SW480 (cell line): ENCODE measurements at places on chromosomes 11 and 22.

DNA sequence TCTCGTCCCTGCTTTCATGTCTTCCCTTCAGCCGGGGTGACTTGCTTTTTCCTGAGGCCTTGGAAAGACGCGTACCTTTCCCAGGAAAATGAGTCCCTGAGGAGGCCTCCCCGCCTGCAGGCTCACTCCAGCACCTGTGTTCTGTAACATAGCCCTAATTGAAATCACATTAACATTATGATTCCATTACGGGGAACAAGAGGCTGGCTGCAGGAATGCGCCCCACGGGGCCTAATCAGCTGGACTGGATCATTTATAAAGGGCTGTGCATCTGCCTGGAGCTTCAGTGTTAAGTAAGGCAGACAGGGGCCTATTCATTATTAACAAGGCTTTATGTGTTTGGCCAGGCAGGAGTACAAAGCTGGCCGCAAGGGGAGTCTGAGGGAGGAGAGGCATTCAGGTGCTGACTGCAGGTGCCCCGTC is 41.9 kb upstream of the TSPAN18 start:
- DNase-seq, result no peak

- DNase-seq, result no peak
Observed at GRCh38 chr11:34345540-34345876, 12.3 kb downstream of the ABTB2 start.

GRCh38 chr22:23570681-23571080 is 9.4 kb downstream of the IGLL1 start:
- no peak for DNase-seq

DNA sequence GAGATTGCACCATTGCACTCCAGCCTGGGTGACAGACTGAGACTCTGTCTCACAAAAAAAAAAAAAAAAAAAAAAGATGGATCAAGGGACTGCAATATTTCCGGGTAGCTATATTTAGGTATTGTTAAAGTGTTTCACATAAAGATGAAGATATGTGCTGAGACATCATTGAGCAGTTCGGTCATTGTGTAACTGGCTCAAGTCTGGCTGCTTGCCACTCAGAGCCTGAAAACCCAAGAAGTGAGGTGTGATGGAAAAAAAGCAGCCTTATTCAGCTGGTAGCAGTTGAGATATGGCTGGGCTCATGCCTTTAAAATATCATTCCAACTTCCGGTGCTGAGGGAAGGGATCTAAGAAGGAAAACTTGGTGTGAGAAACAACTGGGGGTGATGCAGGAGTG is 46.9 kb downstream of the LUZP2 start:
- DNase-seq, result no peak

- DNase-seq, result no peak
Observed at GRCh38 chr11:48005831-48006270, 25.5 kb downstream of the PTPRJ start.

DNA sequence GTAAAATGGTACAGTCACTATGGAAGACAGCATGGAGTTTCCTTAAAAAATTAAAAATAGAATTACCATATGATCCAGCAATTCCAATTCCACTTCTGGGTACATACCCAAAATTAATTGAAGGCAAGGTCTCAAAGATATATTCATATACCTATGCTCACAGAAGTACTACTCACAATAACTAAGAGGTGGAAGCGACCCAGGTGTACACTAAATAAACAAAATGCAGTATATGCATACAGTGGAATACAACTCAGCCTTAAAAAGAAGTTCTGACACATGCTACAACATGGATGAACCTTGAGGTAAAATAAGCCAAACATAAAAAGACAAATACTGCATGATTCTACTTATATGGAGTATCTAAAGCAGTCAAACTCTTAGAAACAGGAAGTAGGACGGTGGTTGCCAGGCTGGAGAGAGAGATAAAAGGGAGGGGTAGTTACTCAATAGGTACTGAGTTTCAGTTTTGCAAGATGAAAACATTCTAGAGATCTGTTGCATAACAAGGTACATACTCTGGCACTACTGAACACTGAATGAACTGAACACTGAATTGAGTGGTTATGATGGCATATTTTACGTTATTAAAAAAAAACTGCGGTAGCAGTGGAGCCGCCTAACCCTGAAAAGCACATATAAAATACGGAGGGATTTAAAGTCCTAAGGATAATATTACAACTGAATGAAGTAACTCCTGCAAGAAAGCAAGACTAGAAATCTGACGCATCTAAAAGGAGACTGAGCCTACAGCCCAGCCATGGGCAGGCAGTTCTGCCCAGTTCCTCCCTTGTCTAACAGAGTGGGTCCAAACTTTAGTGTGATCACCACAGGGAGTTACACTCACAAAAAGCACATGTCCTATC is 12.8 kb downstream of the DGCR2 start:
- DNase-seq, result no peak

- no peak for DNase-seq
Observed at GRCh38 chr22:47038206-47038835, 275.9 kb downstream of the TBC1D22A start.

DNA sequence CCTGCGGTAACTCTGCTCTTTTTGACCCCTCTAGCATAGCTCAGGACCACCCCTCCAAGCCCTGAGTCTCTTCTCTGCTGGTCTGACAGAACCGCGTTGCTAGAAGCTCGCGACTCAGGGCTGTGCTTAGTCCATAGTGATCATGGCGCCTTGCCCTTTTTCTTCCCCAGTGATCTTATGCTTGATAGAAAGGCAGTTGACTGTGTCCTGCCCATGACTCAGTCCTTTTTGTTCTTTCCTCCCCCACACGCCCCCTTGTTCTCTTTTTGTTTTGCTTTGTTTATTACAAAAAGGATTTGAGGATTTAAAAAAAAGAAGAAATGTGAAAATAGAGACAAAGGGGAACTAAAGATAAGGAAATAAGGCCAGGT is 17.5 kb downstream of the IL17RA start:
- no peak for DNase-seq

DNA sequence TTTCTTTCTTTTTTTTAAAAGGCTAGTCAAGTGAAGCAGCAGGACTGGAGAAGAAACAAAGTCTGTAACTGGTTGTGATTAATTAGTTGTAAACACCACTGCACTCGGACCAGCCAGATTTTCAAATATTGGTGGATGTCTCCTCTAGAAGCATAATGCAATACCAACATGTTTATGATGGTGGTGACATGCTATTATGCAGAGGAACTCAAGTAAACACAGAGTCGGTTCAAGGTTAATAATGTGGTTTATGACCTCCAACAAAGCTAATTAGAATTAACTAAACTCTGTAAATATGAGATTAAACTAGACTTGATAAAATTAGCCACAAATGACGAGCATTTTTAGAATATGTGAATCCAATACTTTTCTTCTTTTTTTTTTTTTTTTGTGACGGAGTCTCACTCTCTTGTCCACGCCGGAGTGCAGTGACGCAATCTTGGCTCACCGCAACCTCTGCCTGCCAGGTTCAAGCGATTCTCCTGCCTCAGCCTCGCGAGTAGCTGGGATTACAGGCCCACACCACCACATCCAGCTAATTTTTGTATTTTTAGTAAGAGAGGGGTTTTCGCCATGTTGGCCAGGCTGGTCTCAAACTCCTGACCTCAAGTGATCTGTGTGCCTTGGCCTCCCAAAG is 11.8 kb upstream of the AGBL2 start:
- DNase-seq, result no peak

DNA sequence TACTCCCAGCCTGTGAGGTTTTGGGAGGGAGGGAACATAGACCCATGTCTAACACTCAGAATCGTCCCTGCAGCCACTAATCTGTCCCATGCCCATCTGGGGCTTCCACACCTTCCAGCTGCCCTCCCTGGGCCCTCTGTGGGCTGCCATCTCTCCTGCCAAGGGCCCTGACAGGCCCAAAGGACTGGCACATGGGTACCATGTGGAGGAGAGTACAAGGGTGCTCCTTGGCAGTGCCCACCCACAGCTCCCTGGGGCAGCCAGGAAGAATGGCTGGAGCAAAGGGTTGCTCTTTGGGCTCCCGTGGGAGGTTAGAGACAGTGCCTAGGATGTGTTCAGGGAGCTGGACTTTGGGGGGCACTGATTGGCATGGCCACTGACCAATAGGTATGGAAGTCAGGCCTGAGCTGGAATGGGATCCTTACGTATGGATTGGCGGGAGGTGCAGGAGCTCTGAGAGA is 56.8 kb downstream of the CD82 start:
- DNase-seq, result no peak

- DNase-seq, result no peak
Observed at GRCh38 chr22:30838111-30838510, 130.5 kb downstream of the MORC2 start.

GRCh38 chr22:48104766-48105165 is 1342.3 kb downstream of the TBC1D22A start:
- DNase-seq, result no peak

DNA sequence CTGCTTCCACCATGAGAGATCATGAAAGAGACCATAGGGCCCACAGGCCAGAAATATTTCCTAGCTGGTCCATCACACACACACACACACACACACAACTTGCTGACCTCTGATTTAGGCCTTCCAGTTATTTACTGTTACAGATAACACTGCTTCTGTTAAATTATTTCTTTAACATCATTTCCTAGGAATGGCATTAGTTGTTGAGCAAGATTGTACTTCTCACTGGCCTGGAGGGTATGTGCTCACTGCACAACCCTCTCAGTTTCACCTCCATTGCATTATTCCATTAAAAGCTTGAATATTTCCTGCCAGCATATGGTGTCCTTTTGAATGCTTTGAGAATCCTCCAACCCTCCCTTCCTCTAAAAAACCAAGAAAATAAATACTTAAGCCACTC is 104.4 kb downstream of the MICAL2 start:
- DNase-seq, result no peak

DNA sequence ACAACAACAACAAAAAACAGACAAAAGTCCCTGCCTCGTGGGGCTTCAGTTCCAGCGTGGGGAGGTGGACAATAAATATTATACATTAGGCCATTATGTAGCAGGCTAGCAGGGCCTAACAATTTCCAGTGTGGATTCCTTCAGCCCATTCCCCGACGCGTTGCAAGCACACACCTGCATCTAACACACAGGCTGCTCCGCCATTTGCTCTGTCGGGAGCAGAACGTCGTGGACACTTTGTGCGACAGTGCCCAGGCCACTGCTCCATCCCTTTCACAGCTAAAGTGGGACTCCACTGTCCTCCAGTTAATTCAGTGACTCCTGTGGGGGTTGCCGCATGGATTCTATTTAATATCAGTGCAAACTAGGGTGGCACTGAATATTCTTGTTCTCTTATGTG is 10.9 kb upstream of the FGF3 start:
- DNase-seq, result no peak

- no peak for DNase-seq
Observed at GRCh38 chr11:13348305-13348704, 70.7 kb downstream of the BMAL1 start.

DNA sequence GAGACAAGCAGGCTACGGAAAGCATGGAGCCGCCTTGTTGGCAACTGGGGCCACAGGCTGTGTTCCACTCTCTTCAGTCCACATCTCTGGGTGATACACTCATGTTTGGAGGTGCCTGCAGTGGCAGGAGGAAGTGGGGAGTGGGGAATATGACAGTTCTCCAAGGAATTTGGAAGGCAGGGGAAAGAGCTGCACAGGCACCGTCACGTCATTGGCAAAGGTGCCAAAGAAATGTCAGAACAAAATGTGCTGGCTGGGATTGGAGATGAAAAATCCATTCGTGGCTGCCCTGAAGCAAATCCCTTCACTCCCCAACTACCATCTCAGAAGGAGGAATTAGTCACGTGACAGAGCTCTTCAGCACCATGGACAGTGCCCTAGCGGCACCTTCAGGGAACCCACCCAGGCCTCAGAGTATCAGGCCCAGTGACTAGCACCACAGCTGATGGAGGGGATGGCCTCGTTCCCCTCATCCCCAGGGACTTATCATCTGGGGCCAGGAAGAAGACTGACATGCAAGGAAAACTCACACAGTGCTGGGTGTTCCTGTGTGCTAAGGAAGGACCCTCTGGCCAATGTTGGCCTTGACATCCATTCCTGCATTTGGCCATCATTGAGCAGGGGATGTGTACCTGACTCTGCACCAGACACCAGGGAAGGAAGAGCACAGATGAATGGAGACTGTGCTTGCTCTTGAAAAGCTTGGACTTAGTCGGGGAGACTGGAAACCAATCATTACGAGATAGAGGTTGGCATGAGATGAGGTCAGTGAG is 48.5 kb upstream of the PRDM11 start:
- DNase-seq, result no peak

DNA sequence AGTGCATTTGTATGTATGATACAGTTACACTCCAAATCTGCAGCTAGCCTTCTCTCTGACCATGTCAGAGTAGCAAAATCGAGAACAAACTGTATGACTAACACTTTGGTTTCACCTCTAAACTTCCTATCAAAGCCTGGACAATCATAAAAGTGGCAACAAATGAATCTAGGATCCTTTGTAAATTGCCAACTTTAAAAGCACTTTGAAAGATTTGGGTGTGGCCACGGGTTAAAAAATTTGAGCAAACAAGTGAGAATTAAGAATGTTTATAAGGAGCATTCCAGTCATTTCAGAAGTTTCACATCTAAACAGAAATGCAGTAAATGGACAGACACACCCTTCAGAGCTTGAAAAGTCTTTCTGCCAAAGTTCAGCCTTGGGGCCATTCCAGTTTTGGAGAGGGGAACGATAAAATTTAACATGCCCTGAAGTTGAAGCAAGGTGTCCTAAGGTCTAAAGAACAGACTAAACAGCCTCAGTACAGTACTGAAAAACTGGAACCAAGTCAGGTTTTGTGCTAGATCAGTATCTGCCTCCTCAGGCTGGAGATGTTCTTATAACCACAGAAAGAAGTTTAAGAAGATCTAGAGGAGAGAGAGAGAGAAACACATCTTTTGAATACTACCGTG is 181.9 kb upstream of the BDNF start:
- DNase-seq, result peak; percentile 40

- DNase-seq, result no peak
Observed at GRCh38 chr11:78241475-78241874, 52.8 kb downstream of the USP35 start.

DNA sequence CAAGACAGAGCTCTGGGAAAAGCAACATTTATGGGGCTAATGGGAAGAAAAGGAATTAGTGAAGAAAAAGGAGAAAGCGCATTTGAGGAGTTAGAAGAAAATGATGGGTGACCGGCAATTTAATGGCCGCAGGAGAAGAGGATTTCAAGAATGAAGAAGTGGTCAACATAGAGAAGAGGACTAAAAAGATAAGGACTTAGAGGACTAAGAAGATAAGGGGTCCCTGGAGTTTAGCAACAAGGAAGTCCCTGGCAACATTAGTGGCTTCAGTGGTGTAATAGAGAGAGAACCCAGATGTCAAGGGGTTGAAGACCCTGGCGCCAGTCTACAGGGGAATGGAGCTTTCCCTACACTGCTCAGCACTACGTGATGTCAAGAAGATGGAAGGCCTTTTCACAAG is 32.3 kb downstream of the WEE1 start:
- DNase-seq, result no peak

DNA sequence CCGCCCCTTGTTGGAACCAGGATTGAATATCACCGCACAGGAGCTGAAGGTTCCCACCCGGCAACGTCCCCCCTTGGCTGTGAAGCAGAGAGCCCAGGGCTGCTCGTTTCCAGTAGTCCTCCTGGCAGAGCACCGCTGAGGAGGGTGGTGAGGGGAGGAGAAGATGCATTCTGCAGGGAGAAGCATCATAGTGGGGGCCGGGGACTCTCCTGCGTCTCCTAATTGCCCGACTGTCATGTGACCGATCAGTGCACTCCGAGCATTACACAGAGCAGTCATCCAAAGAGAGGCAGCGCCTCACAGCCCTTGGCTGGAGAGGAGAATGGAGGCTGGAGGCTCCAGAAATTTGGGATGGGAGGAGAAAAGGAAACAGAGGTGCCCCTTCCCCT is 85.0 kb upstream of the SEPTIN5 start:
- no peak for DNase-seq
